SW480 (cell line): ENCODE measurements at places on chromosomes 3 and 15.

- DNase-seq, result peak; percentile 36
Observed at GRCh38 chr3:141644931-141645330, 93.2 kb upstream of the RNF7 start.

GRCh38 chr3:170196833-170197232 lies 15.3 kb upstream of the PHC3 start:
- DNase-seq, result peak; percentile 87

DNA sequence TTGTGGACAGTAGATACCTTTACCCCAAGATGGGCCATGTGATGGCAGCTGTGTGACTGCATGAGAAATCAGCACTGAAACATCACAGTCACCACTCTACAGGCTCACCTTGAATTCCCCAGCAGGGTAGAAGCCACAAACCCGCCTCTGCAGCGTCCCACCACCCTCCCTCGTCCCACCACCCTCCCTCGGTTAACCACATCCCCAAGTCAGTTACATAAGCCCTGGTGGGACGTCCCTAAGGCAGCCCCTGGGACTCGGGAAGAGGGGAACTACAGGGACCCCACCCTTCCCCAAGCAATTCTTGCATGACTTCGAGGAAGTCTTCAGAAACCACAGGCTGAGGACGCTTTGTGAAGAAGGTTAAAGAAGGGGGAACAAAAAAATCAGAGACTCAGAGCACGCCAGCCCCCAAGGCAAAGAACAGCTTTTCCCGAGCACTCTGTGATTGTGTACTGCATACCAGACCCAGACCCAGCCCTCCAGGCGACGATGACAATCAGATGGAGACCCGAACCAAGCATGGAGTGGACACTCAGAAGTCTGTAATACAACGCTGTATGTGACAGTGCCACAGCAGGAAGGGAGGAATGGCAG lies 60.5 kb downstream of the SH3BP5 start:
- no peak for DNase-seq

GRCh38 chr15:84748274-84749110 lies at the start of gene ZNF592:
TSS of gene ZNF592 (plus strand) at chr15:84748592. CDS start at chr15:84782676, 34,084 bp downstream.
- peak; percentile 61 for DNase-seq

GRCh38 chr3:127093312-127093711 lies 99.6 kb upstream of the PRR23E start:
- DNase-seq, result no peak

DNA sequence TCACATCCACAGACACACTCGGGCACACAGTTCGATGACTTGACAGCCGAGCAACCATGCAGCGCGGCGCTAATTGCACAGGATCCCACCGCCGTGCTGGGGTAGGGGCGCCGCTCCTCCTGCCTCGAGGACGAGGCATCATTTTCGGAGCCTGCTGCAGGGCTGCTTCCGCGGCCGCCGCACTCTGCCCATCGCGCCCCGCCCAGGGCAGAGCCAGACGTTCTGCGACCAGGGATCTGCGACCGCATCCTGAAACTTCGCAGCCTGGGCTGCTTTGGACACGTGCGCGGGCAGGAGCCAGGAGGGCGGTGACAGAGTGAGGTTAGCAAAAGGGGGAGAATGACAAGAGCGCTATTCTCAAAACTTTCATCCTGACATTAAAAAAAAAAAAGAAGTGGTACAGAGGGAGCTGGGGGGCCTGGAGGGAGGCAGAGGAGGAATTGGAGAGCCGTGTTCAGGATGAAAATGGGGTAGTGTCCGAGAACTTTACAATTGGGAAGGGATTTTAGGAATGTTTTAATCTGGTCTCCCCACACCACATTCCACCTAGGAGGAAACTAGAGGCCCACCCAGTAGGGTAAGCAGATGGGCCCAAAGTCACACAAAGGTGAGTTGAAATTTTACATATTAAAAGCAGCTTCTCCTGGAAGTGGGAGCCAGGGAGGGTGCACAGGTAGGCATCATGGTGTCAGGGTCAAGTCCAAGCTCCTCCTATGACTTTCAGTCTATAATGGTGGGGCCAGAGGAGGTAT lies 15.9 kb downstream of the IGDCC3 start:
- DNase-seq, result no peak

- no peak for DNase-seq
Observed at GRCh38 chr15:75590239-75590638, 11.1 kb upstream of the PTPN9 start.

DNA sequence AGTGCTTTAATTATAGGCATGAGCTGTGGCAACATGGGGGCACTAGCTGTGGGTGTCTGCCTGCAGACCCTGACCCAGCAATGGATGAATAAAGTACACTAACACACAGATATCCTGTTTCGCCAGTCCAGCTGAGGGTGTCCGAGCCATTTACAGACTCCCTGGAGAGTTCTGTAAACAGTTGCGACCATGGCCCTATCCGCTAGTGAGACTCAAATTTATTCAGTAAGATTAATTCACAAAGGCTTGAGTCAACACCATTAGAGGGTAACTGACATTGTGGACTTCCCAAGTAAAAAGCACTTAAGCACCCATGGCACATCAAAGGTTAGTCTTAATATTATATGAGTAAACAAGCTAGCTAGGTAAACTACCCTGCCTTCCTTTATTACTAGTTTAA lies 161.6 kb downstream of the TBL1XR1 start:
- no peak for DNase-seq

DNA sequence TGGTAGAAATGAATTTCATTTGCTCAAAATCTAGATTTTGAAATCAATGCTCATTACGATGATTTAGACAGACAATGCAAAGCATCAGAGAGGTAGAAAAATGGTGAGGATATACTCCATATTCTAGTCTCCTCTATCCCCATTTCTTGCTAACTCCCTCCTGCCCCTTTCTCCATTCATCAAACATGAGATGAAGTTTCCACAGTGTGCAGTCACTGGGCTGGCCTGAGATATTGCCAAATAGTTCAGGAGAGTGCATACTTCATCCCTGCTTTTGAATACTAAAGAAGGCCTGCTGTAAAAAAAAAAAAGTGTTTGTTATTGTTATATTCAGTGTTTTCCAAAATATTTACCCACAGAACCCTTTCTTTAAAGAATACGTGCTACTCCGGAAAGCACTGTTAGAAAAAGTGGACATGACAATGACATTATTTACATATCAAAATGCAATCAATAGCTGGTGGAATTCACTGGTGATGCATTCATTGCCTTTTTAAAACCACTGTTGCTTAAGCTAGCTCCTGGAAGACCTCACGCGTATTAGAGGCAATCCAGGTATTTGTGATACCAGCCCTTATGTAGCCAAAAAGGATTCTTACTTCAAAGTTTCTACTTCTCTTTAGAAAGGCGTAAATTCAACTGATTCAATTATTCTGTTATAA lies 247.6 kb upstream of the SOX2 start:
- no peak for DNase-seq

GRCh38 chr3:50533316-50533715 lies 29.9 kb upstream of the CACNA2D2 start:
- DNase-seq, result no peak

GRCh38 chr15:64841060-64841343 lies 713 bp upstream of the PLEKHO2 start:
- no peak for DNase-seq

DNA sequence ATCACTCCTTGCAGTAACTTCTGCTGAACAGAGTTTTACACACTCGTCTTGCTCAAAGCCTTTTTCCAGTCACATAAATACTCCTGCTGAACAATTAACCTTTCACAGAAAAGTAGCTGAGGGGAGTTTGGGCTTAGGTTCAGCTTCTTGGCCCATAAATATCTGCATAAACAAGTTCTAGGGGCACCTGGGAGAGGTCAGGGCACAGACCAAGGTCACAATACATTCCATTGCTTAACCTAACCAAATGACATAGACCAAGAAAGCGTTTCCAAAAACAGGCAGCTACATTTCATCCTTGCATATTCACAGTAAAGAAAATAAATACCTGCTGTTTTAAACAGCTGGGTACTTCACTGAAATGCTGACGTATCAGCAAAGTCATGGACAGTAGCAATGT lies 101.3 kb downstream of the THRB start:
- DNase-seq, result no peak

DNA sequence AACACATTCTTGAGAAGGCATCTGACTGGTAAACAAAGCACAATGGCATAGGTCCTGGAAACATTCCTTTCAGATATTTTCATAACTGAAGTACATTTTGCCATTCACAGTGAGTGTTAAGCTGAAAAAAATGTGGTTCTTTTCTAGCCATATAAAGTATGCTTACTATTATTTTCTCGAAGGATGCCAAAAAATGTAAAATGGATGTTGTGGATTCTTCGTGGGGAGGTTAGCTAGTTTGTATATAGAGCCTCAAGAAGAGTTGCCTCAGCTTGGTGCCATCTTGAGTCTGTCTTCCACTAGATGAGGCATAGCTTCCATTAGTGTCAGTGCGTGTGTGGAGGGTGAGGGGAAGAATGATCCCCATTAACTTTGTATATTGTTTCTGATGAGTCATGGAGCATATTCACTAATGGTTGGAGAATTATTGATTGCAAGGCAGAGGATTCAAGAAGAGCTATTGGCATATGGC lies 4.1 kb downstream of the MBNL1 start:
- no peak for DNase-seq

- DNase-seq, result no peak
Observed at GRCh38 chr3:43893727-43894126, 203.0 kb downstream of the ABHD5 start.

- no peak for DNase-seq
Observed at GRCh38 chr15:49328941-49329340, 94.1 kb upstream of the FGF7 start.

GRCh38 chr15:72888211-72888610 lies 104.7 kb upstream of the ADPGK start:
- DNase-seq, result no peak

GRCh38 chr15:70741107-70741531 lies 22.2 kb downstream of the UACA start:
- no peak for DNase-seq

DNA sequence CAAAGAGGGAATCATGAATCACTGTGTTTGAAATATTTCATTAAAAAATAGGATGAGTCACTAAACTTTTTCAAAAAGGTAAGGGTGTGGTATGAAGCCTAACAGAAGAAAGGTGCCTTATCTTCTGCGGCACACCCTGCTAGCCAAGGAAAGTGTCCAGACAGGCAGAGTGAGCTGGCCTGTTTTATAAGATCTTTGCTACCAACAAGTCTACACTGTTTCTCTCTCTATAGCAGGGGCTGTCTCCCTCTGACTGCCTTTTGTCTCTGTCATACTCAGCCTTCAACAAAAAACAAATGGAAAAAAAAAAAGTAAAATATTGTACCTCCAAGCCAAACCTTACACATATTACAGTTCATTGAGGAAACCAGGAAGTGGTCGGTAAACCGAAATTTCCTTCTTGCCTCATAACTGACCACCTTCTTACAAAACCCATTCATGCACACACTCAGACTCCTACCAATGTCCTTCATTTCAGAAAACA lies 9.1 kb downstream of the ZDHHC3 start:
- peak; percentile 50 for DNase-seq

- DNase-seq, result no peak
Observed at GRCh38 chr15:85362436-85363081, 17.8 kb upstream of the AKAP13 start.

- no peak for DNase-seq
Observed at GRCh38 chr15:39873978-39874377, 46.1 kb downstream of the GPR176 start.

GRCh38 chr3:66761093-66761780 lies 236.9 kb upstream of the KBTBD8 start:
- DNase-seq, result no peak

GRCh38 chr3:64070704-64071103 lies 47.4 kb upstream of the PSMD6 start:
- no peak for DNase-seq

- DNase-seq, result no peak
Observed at GRCh38 chr15:40257656-40258450, 19.0 kb downstream of the PAK6 start.

GRCh38 chr15:62739507-62739906 lies 303.0 kb upstream of the TPM1 start:
- DNase-seq, result no peak

GRCh38 chr15:76116138-76116885 lies 56.5 kb downstream of the TMEM266 start:
- DNase-seq, result no peak

DNA sequence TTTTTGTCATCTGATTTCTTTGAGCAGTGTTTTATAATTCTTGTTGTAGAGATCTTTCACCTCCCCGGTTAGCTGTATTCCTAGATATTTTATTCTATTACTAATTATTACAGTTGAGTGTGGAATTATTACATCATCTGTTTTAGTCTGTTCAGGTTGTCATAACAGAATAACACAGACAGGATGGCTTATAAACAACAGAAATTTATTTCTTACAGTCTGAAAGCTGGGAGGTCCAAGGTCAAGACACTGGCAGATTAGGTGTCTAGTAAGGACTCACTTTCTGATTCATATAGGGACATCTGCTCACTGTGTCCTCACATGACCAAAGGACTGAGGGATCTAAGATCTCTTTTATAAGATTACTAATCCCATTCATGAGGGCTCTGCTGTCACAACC lies 121.3 kb upstream of the THBS1 start:
- DNase-seq, result no peak

DNA sequence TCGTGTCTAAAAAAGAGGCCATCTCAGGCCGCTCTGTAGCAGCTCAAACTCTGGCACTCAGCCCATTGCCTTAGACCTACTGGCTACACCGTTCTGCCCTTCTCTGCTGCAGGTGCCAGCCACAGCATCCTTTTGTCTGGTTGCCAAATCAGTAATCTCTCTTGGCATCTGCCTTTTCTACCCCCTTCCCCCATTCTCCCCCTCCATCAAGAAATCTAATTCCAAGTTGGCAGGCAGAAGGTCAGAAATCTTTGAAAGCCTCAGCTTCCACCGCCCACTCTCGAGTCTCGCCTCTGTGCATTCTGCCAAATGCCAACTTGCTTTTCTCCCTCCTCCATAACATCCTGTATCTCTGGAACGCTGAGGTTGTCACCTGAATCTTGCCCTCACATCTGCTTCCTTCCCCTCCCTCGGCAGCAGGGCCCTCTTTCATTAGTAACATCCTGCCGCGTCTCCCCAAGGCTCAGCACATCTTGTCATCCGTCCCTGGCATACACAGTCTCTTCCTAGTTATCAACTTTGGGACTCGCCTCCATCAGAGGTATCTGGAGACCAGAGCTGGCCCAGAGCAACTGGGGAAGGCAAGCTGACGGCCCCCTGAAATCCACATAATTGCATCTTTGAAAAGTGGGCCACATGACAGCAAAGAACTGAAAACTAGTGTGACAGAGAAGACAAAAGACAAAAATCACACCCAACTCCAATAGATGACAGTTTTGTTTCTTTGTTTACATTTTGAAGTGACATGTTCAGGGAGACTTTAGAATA lies 312.0 kb upstream of the CCDC54 start:
- DNase-seq, result no peak

DNA sequence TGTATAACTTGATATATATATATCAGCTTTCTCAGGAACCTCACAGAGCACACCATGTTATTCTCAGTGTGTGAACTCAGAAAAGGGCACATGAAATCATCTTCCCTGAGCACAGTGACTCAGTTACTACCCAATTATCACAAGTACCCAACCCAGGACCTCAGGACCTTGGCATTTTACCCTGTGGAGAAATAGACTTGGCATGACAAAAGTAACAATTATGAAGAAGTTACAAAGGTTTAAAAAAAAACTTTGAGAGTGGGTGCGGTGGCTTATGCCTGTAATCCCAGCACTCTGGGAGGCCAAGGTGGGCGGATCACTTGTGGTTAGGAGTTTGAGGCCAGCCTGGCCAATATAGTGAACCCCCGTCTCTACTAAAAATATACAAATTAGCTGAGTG lies 52.4 kb downstream of the ONECUT1 start:
- DNase-seq, result no peak
